ENCODE measurements at places on chromosomes 3 and 15. TPM values are rescaled to one million over a fixed set of nuclear protein-coding genes. Genes with fewer than 3 reads are reported as not detected.

DNA sequence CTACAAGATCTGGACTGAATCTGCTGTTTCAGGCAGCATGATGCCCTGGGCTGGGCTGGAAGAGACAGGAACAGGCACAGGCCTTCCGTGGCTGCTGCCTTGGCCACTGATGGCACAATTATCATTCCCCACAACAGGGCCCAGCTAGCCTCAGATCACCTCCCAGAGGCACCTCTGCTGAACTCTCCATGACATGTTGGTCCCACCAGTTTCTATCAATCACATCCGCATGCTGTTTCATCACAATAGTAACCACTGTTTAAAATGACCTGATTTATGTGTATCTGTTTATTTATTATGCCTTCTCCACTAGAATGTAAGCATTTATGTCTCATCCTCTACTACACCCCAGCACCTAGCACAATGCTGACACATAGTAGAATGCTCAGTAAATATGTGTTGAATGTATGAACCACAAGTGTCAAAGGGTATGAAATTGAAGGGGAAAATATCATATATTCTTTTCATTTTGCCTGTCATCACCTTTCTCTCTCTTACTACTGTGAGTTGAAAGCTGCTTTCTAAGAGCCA lies 32.7 kb upstream of the ZBTB38 start:
- DNase-seq: no peak

GRCh38 chr3:46469680-46470357 lies 5.1 kb upstream of the LTF start:
- no peak for DNase-seq

DNA sequence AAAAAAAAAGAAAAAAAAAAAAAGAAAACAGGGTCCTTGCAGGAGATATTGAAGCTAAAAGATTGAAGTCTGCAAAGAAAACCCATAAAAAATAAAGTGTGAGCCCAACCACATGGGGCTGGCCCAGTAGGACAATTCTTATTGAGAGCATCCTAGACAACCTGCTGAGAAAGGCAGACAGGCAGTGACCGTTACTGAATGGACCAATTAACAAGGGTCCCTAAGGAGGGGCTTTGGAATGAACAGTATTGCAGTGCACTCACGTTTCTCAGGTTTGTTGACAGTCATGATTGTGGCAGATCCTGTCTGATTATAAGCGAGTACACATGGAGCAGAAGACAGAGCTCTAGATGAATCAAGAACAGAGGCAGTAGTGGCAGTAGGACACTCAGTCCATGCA lies 168.6 kb downstream of the LSAMP start:
- DNase-seq: no peak

GRCh38 chr15:44537735-44538240 lies 841 bp downstream of the EIF3J start:
- no peak for DNase-seq

DNA sequence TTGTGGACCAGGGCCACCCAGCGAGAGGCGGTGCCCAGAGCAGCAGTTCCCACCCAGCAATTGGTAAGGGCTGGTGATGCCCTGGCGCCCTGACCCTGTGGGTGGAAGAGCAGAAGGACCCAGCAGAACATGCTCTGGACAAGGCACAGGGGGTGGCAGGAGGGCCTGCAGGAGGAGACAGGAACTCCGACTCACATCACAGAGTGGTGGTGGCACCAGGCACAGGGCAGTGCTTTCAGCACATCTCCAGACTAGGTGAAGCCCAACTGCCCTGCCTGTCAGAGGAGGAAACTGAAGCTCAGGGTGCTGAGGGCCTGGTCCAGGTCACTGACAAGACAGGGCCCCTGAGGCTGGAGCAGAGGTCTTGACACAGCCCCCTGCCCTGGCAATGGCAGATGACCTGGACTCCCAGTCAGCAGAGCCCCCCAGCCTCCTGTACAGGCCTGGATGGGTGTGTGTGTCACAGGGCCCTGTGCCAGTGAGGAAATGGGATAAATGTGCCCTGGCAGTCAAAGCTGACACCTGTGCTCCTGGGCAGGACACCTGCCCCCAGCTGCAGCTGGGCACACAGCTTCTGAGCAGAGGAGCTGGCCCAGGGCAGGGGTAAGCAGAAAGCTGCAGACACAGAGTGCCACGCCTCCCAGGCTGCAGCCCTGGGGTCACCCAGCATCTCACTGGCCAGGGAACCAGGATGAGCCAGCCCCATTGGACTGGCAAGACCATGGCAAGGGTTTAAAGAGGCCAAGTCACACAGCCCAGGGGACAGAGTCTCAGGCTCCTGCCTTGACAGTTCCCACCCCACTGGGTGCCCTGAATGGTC lies 11.4 kb downstream of the KLF15 start:
- no peak for DNase-seq

DNA sequence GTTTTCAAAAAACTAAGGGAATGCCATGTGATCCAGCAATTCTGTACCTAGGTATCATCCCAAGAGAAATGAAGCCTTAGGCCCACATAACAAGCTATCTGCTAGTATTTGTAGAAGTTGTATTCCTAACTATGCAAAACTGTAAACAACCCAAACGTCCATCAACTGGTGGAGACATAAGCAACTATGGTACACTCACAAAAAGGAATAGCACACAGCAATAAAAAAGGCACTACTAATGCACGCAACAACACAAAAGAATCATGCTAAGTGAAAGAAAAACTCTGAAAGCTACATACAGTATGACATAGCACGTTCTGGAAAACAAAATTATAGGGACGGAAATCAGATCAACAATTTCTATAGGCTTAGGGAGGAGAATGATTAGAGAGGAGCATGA lies 15.3 kb downstream of the USP50 start:
- DNase-seq: no peak

- DNase-seq: no peak
Measured at GRCh38 chr3:148914936-148915690, 50.0 kb downstream of the CPA3 start.

DNA sequence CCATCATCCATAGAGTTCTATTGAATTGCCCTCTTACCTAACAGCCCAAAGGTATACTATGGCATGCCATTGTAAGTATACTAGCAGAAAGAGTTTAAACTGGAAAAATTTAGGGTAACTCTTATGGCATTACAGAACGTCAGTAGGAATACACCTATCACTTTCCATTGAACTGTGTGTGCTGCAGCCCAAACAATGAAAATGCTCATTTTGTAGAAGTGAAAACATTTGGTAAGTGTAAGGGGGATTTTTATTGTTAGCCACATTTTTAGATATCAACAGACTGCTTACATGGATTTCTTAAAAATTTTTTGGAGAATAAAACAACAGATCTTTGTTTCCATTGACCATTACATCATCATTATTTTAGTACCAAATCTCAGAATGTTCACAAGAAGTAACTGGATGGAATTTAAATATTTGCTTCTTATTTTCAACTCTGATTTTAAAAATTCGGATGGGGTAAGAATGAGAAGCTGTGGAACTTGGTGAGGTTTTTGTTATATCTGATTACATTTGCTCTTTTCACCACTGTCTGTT lies 245.9 kb downstream of the UBE2E2 start:
- DNase-seq: no peak

DNA sequence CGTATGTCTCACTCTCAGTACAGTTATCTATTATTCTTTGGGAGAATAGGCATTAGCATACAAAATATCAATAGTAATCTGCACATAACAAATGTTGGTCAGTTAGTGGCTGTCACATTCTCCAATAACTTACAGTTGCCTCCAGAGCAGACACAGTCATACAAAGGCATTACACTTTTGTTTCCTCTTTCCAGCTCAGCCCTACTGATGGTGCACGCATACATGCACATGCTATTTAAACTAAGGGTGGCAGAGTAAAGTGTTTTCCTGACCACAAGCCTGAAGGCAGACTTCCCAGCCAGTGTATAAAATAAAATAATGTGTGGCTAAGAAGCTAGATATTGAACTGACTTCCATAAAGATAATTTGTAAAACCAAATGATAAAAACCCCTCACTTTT lies 47.6 kb downstream of the PHLDB2 start:
- DNase-seq: no peak

GRCh38 chr3:62201438-62202035 lies 171.8 kb downstream of the FEZF2 start:
- peak; percentile 9 for DNase-seq

GRCh38 chr3:8872261-8872660 lies 91.0 kb downstream of the RAD18 start:
- no peak for DNase-seq

DNA sequence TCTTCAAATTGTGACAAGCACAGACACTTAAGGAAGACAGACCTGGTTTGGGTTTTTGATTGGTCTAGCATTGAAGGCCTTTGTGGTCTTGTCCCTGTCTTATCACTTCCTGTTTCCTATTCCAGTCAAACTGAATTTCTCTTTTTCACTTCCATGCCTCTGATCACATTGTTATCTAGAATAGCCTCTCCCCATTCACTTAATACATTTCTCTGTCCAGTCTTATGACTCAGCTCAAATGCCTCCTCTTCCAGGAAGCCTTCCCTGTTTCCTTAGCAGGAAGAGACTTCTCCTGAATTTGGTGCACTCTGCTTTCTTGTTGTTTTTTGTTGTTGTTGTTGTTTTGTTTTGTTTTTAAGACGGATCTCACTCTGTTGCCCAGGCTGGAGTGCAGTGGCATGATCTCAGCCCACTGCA lies 45.5 kb downstream of the LIMD1 start:
- no peak for DNase-seq

DNA sequence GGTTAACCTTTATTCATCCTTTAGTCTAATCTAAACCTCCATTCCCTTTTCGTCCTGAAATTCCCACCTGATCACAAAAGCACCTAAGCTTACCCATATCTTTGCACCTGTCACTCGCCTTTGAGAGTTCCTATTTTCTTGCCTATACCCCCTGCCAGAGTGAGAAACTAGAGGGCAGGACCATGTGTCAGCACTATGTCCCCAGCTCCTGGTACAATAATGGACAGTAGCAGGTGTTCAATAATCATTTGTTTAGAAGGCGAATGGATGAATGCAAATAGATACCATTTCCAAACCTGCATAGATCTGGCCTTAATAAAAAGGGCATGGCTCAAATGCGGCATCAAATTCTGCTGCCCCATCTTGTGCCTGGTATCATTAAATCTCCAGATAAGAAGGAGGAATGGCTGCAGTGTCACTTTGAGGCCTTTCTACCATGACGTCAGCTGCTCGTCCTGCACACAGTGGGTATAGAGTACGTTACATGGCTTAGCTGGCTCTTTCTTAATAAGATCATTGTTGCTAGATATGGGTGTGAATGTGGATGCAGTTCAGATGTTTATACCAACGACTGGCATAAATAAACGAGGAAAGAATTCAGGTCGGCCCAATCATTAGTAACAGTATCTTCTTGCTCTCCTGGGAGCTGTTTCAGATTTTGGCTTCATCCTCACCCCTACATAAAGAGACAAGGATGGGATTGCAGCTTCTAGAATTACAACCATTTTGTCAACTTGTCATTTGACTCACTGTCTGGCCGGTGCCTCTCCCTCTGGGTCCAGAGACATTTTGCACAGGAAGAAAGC lies 148.7 kb downstream of the RORA start:
- DNase-seq: no peak

GRCh38 chr3:107271787-107272387 lies 105.4 kb upstream of the CCDC54 start:
- DNase-seq: peak; percentile 53

- DNase-seq: no peak
Measured at GRCh38 chr3:95002438-95003046, 939.7 kb downstream of the NSUN3 start.

- no peak for DNase-seq
Measured at GRCh38 chr3:47849699-47850563, 47.0 kb downstream of the DHX30 start.

DNA sequence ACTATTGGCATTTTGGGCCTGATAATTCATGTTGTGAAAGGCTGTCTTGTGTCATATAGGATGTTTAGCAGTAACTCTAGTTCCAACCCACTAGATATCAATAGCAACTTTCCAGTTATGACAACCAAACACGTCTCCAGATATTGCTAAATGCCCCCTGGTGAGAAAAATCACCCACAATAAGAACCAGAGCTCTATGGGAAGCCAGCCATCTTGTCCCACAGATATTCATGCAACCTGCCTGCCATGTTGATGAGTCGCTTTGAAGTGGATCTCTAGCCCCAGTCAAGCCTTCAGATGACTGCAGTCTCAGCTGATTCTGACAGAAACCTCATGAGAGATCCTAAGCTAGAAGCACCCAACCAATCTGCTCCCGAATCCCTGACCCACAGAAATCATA lies 5.6 kb upstream of the TNIK start:
- DNase-seq: no peak

DNA sequence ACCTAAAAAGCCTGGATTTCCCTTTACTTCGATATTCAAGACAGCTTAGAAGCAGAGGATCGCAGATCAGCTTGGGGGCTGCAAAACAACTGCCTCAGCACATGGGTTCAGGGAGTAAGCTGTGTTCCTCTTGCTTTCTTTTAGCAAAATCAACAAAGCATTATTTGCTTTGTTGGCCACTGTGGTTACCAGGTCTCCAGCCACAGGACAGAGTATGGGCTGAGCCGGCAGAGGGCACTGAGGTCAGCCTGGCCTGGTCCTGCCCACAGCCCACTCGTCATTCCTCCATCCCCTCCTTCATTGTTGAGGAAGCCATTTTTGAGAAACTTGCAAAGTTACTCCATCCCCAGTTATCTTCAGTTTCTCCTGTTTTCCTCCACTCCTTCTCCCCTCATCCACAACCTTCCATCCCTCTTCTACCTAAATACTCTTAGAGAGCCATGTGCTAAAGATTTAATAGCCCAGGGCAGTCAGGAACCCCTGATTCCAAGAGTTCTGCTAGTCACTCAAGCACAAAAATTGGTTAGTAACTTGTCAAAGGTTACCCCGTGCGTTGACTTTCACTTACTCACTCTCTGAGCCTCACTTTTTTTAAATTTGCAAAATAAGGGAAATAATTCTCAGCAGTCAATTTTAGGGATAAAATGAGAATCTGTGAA lies 60.0 kb upstream of the HES1 start:
- DNase-seq: no peak

DNA sequence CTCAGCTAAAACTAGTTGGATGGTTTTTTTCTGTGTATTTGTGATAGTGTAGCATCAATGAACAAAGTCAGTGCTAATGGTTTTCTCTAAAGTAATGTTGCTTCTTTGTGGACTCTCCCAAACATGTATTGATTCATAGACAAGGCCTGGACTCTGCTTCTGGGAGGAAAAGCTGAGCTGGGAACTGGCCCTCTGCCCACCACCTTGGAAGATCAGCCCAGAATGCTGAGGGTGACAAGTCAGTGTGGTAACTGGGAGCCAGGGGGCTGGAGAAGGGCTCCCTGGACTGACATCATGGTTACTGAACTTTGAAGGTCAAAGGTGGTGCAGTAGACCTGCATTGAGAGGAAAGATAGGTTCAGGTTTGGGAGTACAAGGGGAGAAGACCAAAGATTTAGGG lies 3.0 kb downstream of the ARHGAP31 start:
- no peak for DNase-seq

- DNase-seq: peak; percentile 67
Measured at GRCh38 chr3:123653221-123653682, 68.4 kb upstream of the HACD2 start.

GRCh38 chr3:129077222-129077621 lies 16.6 kb downstream of the GP9 start:
- DNase-seq: no peak

GRCh38 chr15:25060472-25060803 lies 105.7 kb downstream of the SNRPN start:
- DNase-seq: no peak

The CLK3 gene
- 75.5 TPM for total RNA-seq

The TLR9 gene
- total RNA-seq: not detected

The RTP3 gene
- total RNA-seq: not detected

The ZBTB47 gene
- 4.4 TPM for total RNA-seq

The TMOD2 gene
- 1.6 TPM for total RNA-seq

The CAV3 gene
- not detected for total RNA-seq

The DNAJA4 gene
- 12.0 TPM for total RNA-seq

The GOLGA8O gene
- not detected for total RNA-seq

The WDR93 gene
- total RNA-seq: not detected

The MYL3 gene
- total RNA-seq: not detected

The PODXL2 gene
- 35.9 TPM for total RNA-seq

All from A673 (cell line).